ENCODE measurements at places on chromosomes 2 and 18. TPM values are rescaled to one million over a fixed set of nuclear protein-coding genes. Genes with fewer than 3 reads are reported as not detected.

The MEP1B gene
- total RNA-seq = not detected

The GREB1L gene
- total RNA-seq = 3.0 TPM

The PRADC1 gene
- total RNA-seq = 64.3 TPM

The CCDC74A gene
- total RNA-seq = 0.27 TPM

The ARHGEF33 gene
- not detected for total RNA-seq

The FAHD2B gene
- 1.1 TPM for total RNA-seq

The GLI2 gene
- 7.9 TPM for total RNA-seq

The SLC5A7 gene
- total RNA-seq = not detected

The CAMKMT gene
- 4.3 TPM for total RNA-seq

The ACADL gene
- total RNA-seq = not detected

The PDE1A gene
- 0.07 TPM for total RNA-seq

The TMEM163 gene
- 1.0 TPM for total RNA-seq

The NEUROD1 gene
- total RNA-seq = not detected

The DCDC2C gene
- 0.33 TPM for total RNA-seq

The HAT1 gene
- 76.0 TPM for total RNA-seq

The RASGRP3 gene
- 0.84 TPM for total RNA-seq

The TRAF3IP1 gene
- 5.2 TPM for total RNA-seq

The DHRS9 gene
- total RNA-seq = 0.21 TPM

The SNRNP27 gene
- total RNA-seq = 61.7 TPM

The MBOAT2 gene
- total RNA-seq = 26.4 TPM

The RTP5 gene
- total RNA-seq = not detected

The OTX1 gene
- total RNA-seq = 0.06 TPM

The SFXN5 gene
- total RNA-seq = 13.8 TPM

The GALNT3 gene
- total RNA-seq = not detected

The RAPGEF4 gene
- total RNA-seq = 0.07 TPM

The DNER gene
- total RNA-seq = 42.9 TPM

The FLACC1 gene
- 1.9 TPM for total RNA-seq

The KANSL1L gene
- total RNA-seq = 6.4 TPM

The ZNF521 gene
- 19.9 TPM for total RNA-seq

The CHST10 gene
- 18.0 TPM for total RNA-seq

The ZNF532 gene
- total RNA-seq = 30.8 TPM

The VSNL1 gene
- not detected for total RNA-seq

The CELF4 gene
- not detected for total RNA-seq

The RETREG2 gene
- total RNA-seq = 59.6 TPM

The CDH20 gene
- not detected for total RNA-seq

The FBLN7 gene
- 0.03 TPM for total RNA-seq

The STEAP3 gene
- total RNA-seq = 67.8 TPM

The FIGN gene
- 0.43 TPM for total RNA-seq

The DPP10 gene
- total RNA-seq = not detected

The SLC9A4 gene
- total RNA-seq = not detected

The LAMA1 gene
- 12.2 TPM for total RNA-seq

The ADRA2B gene
- not detected for total RNA-seq

The SERPINB13 gene
- total RNA-seq = not detected

The GCG gene
- not detected for total RNA-seq

The TTC32 gene
- total RNA-seq = 4.5 TPM

The IL36A gene
- total RNA-seq = not detected

The TMEM185B gene
- total RNA-seq = 47.9 TPM

The SERPINB4 gene
- total RNA-seq = not detected

The PTPRN gene
- 11.2 TPM for total RNA-seq

The LAMA3 gene
- 0.56 TPM for total RNA-seq

The SERPINB5 gene
- 35.3 TPM for total RNA-seq

The GRB14 gene
- total RNA-seq = 3.8 TPM

All from HT1080 (cell line).